Frontal cortex (tissue), 4 donors: ENCODE measurements at places on chromosomes 2 and 18. TPM values are rescaled to one million over a fixed set of nuclear protein-coding genes. Genes with fewer than 3 reads are reported as not detected.

- DNase-seq = no peak
Observed at GRCh38 chr2:143949121-143949848, 570.6 kb downstream of the ZEB2 start.

DNA sequence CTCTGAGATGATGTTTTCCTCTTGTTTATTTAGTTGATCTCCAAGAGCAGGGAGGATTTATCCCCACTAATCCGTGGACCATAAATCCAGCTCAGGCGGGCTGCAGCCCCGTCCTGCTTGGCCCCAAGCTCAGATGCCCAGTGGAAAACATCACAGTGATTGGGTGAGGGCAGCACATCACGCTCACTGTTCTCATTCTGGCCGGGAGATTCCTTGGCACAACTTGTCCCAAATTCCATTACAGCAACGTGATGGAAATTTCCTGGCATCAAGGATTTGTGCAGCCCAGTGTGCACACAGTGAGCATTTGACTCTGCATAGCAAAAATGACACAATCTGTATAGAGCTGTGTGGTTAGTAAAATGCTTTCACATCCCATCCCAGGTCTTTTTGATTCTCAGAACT lies 96.8 kb downstream of the VAPA start:
- DNase-seq = no peak

DNA sequence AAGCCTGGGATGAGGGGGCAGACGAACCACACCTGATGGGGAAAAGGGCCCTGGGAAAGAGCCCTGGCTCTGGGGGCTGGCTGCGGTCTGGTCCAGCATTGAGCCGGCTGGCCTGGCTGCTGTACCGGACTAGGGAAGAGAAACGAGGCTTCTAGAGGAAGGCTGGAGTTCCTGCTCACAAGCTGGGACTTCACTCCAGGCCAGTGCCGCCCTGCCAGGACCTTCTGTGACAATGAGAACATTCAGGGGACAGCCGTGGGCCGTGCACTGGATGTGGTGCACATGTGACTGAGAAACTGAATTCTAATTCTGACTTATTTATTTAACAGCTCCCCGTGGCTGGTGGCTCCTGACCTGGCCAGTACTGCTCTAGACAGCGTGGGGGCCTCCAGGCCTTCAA lies 269.3 kb downstream of the HDAC4 start:
- DNase-seq = peak; percentile 72

DNA sequence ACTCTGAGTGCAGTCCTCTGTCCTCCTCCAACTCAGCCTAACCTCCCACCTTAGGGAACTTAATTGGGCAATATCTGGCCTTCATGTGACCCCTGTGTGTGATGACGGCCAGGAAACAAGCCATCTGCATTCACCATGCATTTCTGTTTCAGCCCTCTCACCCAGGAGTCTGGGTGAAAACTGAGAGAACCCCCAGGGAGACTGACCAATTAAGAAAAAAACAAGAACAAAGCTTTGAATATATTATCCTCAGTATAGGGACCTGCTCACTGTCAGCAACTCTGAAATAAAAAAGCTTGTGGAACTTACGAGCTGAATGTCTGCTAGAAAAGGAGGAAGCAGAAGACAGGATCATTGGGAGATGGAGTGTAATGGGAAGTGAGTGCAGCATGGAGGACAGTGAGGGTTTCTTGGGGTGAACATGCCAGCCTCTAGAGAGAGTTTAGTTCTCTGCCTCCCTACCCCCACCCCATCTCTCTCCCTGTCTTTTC lies 9.5 kb downstream of the MAPRE2 start:
- no peak for DNase-seq

GRCh38 chr2:30026091-30027055 lies 105.0 kb upstream of the ALK start:
- DNase-seq = peak; percentile 24

DNA sequence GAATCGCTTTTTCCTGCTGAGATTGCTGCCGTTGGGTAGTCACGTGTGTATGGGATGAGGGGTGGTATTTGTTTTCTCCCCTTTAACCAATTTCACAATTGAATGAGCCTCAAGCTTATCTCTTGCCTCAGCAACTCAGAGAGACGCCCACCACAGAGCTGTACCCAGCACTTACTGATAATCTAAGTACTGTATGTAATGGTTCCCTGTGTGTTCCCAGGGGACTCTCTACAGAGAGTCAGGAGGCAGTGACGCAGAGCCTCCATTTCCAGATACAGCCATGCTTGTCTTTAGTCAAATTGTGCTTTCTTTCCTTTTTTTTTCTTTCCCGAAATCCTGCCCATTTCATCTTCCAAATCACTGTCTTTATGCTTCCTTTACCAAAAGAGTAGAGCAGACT lies 1102.1 kb upstream of the KLHL29 start:
- DNase-seq = no peak

- DNase-seq = no peak
Observed at GRCh38 chr18:35443434-35443833, 54.3 kb downstream of the INO80C start.

DNA sequence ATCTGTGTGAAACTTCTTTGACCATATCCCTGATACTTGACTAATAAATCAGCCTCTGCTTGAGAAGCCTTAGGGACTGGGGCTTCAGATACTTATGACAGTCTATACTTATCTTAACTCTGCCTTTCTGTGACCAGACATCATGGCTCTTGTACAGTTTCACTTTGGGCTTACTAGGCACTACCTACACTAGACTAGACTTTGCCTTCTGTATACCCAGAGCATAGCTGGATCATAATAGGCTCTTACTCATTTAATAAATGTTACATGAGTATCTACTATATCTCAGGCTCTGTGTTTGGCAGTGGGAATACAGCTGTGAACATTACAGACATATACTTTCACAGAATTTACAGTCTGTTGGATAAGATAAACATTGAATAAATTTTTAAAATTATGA lies 9.0 kb downstream of the UGP2 start:
- DNase-seq = no peak

DNA sequence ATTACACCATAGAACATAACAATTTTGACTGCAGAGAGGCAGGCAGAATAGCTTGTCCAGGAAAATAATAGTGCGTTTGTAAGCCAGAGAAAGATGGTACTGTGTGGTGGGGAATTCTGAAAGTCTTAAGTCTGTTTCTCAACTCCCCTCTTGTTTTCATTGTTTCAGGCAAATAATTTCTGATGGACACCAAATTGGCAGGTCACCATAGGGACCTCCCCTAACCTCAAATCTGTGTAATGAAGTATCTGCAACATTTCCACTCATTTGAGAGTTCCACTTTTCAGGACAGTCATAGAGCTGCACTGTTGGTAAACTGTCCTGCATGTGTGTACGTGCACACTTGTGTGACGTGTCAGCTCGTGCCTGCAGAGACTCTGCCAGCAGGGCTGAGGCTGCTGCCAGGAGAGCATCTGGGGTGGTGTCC lies 195.6 kb downstream of the AGAP1 start:
- no peak for DNase-seq

DNA sequence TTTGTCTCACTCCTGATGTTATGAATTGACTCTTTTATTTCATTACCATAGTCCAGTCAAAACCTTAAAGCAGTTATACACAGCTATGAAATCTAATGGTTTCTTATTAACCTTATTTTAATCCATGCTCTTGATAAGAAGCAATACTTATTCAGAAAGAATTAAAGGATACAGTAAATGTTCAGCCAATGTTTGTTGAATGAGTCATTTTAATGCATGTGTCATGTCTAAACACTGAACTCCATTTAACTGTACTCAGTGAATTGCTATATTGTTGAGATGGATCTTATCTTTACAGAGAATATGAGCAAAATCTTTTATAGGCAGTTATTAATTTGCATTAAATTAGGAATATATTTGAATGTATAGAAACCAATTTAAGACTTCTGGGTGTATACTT lies 135.1 kb upstream of the TFPI start:
- DNase-seq = no peak

GRCh38 chr2:27735263-27735904 lies 36.1 kb upstream of the MRPL33 start:
- peak; percentile 50 for DNase-seq

- no peak for DNase-seq
Observed at GRCh38 chr2:112577756-112578155, 6.7 kb upstream of the CHCHD5 start.

GRCh38 chr2:20759487-20759886 lies 63.4 kb downstream of the LDAH start:
- no peak for DNase-seq

PCARE gene
- total RNA-seq = not detected

FSHR gene
- not detected for total RNA-seq

PLA2R1 gene
- 1.6 TPM for total RNA-seq

CLEC4F gene
- not detected for total RNA-seq

IL1R2 gene
- not detected for total RNA-seq
